GDM1 (cell line): ENCODE measurements at places on chromosomes 6 and 20.

GRCh38 chr6:70196531-70196930 lies 106.4 kb downstream of the COL9A1 start:
- no peak for DNase-seq

DNA sequence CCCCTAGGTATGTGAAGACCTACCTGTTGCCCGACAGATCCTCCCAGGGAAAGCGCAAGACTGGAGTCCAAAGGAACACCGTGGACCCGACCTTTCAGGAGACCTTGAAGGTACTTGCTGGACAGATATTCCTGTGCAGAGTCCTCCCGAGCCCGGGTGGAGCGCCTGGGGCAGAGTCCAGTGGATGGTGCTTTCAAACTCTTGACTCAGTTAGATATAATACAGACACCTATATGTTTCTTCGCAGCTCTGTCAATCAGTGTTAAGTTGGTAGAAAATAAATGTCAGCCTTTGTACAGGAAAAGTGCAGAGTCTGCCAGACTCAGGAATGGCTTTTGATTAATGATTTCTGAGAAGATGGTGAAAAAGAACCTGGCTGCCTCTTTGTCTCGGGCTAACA lies 67.2 kb downstream of the EZR start:
- DNase-seq: no peak

GRCh38 chr20:1894471-1894950 lies 696 bp upstream of the SIRPA start:
- peak; percentile 50 for DNase-seq

DNA sequence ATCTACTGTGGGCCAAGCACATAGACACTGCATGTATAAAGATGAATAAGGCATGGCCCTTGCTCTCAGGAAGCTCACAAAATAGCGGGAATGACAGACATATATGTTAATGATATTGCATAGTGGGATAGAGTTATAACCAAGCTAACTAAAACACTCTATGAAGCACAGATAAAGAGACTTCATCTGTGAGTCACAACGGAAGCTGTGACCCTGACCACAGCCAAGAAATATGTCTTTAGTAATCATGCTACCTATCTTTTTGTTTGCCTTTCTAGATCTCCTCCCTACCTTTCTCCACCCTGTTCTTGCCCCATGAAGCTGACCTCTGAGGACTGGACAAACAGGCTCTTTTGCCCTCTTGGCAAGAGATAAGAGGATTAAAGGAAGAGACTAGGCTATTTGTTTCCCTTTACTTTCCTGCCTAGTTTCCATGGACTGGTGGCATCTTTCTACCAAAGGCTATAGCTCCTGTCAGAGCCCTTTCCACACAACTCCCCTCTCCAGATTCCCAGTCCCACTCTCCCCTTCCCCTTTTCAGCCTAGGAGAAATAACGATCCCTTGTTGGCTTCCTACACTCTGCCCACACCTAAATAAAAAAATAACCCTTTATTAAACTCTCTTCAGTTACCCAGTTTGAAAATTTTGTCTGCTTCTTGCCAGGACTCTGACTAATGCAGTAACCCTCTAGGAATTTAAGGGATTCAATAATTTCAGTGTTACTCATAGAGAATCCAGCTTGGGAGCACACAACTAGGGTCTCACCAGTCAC lies 504.9 kb upstream of the MARCKS start:
- no peak for DNase-seq

DNA sequence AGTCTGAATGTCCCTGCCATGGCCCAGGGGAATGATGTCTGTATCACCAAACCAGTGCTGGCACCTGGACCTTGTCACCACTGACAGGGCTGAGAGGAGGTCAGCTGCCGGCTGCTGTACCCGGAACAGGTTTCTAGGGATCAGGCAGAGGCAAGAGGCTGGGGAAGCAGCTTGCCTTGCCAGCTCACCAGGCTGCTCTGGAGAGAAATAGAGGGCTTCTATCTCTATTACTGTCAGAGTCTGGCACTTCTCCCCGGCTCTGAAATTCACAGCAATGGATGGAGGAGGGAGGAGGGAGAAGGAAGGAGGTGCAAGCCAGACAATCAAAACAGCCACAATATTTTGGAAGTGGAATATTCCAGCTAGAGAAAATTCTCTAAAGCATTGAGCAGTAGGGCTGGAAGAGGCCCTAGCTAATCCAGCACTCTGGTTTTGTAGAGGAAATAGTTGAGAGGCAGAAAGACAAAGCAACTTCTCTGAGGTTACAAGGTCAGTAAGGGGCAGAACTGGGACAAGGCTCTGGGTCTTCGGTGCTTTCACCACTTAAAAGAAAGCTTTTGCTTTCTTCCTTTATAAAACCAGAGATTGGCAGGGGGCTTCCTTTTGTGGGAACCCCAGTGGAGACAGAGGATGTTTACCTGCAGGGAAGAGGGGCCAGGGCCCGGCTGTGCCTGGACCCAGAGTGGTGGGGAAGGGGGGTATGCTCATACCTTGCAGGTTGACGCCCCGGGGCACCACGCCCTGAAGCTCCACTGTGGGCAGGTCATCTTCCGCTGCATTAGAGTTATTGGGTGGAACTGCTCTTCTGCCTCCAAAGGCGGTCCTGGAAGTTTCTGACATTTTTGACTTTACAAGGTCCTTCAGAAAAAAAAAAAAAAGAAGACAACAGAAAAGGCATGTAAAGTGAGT lies 2.4 kb downstream of the F13A1 start:
- DNase-seq: no peak

DNA sequence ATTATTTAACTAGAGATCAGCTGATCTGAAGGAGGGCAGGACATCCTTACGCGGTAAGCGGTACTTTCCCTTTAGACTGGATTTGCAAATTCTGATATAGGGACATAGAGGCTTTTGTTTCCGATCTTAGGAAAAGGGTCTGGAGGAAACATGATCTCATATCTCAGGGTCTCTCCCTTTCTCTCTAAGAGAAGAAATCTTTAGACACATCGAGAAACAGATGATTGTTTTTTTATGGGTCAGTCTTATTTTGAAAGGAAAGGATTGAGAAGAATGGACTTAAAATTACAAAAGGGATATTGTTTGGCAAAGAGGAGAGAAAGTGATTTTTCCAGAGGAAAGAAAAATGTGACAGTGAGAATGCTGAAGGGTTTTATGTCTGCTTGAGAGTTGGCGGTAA lies 83.9 kb upstream of the OGFRL1 start:
- no peak for DNase-seq

DNA sequence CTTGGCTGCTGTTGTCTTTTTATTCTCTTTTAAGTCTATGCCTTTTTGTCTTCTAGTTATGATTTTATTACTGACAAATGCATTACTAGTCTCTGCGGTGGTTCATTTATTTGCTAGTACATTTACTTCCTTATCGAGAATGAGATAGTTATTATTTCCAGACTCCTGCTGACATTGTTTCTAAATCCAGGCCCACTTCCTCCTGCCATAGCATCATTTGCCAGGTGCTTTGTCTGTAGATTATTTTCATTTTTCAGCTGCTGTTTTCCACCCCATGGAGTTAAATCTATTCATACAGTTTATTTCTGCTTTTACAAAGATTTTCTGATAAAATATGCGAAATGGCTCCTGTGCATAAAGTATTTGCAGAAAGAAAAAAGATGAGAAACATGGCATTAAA lies 459.7 kb downstream of the MMUT start:
- DNase-seq: no peak

- no peak for DNase-seq
These were observed 41.3 kb downstream of the UQCC2 start for GRCh38 chr6:33670086-33670660.

DNA sequence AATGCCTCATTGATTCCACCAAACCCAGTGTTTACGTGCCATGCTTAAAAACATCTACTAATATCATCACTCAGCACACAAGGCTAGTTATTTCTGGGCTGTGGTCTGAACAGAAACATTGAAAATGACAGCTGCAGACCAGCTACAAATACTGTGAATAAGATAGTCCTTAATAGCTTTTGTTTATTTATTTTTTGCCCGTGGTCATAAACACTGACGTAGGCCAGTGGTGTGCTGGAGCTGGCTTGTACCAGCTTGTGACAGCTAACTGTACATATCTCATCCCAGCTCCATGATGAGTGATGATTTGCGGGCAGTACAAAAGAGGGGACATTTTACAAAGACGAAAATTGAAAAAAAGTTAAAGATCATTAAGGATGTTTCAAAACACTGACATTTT lies 1057.0 kb downstream of the EPHA7 start:
- DNase-seq: no peak

- no peak for DNase-seq
These were observed 215.8 kb downstream of the EYA4 start for GRCh38 chr6:133456944-133457343.

DNA sequence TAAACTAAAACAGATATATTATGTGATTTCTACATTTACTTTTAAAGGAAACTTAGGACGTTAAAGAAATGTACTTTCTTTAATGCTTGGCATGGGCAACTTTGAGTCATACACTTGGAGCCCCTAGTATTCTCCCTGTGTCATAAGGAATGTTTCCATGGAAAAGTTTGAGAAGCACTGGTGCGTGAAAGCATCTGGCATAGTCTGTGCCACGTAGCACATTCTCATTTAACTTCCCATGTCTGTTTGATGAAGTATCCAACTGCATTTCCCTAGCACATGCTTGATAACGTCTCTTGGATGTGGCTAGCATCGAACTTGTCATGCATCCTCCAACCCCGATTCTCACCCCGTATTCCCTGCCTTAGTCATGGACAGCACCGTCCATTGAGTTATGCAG lies 172.0 kb downstream of the TBC1D7 start:
- DNase-seq: no peak

DNA sequence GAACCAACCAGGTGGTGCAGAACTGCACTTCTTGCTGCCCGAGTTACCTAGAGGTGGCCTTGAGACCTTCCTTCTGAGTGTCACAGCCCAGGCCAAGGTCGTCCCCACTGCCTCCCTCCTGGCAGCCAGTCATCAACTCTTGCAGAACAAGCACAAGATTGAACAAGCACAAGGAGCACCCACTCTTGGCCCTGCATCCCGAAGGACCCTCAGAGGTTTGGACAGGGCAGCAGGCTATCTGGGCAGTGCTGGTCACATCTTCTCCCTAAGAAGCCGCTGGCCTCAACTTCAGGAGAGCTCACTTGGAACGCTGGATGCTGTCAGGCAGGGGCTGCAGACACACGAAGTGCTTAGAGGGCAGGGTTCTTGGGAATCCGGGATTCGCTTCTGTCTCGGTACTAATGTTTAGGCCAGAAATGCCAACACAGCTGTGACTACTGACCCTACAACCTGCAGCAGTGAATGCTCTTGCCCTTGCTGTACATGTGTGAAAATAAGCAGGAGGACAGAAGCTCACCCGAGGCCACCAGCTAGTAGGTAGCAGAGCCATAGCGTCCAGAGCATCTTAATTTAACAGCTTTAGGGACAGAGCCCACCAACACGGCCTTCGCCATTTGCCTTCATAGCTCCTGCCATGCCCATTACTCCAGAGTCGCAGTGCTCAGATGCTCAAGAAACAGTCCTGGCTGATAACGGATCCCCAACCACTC lies 4.0 kb upstream of the ACSS1 start:
- DNase-seq: no peak

- DNase-seq: no peak
These were observed 32.5 kb upstream of the NT5E start for GRCh38 chr6:85417336-85417735.

DNA sequence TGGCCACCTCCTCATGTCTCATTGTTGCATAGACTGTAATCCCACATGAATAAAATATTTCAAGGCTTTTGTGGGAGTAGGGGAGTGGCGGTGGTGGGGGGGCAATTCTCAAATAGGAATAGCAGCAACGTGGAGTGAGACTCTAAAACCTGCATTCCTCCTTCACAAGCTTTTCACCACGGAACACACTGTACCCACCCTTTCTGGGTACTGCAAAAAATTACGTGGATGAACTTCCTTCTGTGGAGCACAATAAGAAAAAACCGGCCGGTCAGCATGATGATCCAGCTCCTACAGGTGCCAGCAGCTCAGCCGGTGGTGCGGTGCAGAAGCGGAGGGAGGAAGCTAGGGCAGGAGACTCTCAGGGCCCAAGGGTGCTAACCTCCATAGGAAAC lies 930 bp upstream of the RRAGD start:
- DNase-seq: no peak

DNA sequence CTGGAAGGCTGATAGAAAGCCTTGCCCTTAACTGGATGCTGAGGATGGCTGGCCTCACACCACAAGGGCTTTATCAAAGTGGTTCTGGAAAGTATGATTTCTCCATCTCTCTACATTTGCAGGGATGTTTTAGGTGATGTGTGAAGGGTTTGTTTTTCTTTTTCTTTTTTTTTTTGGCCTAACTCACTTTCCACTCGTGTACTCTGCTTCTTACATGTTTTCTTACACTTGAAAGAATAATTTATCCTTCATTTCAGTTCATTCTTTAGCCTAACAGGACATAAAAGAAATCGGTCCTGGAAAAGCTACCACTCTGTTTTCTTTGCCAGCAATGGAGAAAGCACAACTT lies 41.2 kb downstream of the ISM1 start:
- no peak for DNase-seq

- DNase-seq: no peak
These were observed 104.2 kb upstream of the PDE10A start for GRCh38 chr6:165767228-165767627.

- DNase-seq: no peak
These were observed 224.5 kb downstream of the NKAIN2 start for GRCh38 chr6:124028117-124028516.

GRCh38 chr6:158040804-158041347 lies 59.2 kb downstream of the SYNJ2 start:
- DNase-seq: no peak

GRCh38 chr6:157322792-157323254 lies 496 bp downstream of the TMEM242 start:
- DNase-seq: no peak

GRCh38 chr6:27889628-27890444 lies 22.4 kb downstream of the OR2B2 start:
- DNase-seq: no peak

GRCh38 chr6:168605964-168606363 lies 165.0 kb downstream of the SMOC2 start:
- no peak for DNase-seq

DNA sequence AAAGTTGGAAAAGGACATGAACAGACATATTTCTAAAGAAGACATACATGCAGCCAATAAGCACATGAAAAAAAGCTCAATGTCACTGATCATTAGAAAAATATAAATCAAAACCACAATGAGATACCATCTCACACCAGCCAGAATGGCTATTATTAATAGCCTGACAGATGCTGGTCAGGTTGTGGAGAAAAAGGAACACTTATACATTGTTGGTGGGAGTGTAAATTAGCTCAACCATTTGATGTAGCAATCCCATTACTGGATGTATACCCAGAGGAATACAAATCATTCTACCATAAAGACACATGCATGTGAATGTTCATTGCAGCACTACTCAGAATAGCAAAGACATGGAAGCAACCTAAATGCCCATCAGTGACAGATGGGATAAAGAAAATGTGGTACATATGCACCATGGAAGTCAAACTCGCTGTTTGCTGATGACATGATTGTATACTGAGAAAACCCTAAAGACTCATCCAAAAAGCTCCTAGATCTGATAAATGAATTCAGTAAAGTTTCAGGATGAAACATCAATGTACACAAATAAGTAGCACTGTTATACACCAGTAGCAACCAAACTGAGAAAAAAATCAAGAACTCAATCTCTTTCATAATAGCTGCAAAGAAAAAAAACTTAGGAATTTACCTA lies 196.8 kb downstream of the ADGB start:
- no peak for DNase-seq

- DNase-seq: no peak
These were observed 153.3 kb downstream of the QRSL1 start for GRCh38 chr6:106782536-106783285.
